ENCODE measurements at places on chromosomes 2 and 18. TPM values are rescaled to one million over a fixed set of nuclear protein-coding genes. Genes with fewer than 3 reads are reported as not detected.

DNA sequence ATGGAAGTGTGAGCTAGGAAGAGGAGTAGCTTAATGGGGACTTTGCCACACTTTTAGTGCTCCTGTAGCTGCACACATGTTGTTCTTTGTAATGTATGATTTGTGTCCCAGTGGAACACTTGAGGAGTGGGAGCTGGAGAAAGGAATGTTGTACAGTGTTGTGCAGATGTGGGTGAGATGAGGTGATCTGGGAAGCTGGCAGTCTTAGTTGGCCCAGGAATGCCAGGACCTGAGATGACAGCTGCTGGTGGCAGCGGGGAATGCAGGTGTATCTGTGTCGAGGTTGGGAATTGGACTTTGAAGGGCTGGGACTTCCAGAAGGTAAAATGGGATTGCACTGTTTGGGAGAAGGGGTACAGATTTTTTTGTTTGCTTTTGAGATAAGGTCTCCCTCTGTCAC, 23.6 kb downstream of the NEDD4L start:
- no peaks in the 10 kb centered on the region for H3K4me1 ChIP-seq
- H3K27ac ChIP-seq = no peak overlapping the region
- no peak for DNase-seq
- peaks cover 30% of the 10 kb centered on the region for H3K27me3 ChIP-seq
- H3K36me3 ChIP-seq = no peaks in the 10 kb centered on the region

OTOS gene
- total RNA-seq = not detected

GBX2 gene
- total RNA-seq = not detected

CRYGD gene
- total RNA-seq = not detected

- no peaks in the 10 kb centered on the region for H3K27me3 ChIP-seq
- no peaks in the 10 kb centered on the region for H3K36me3 ChIP-seq
- DNase-seq = no peak
- no peaks in the 10 kb centered on the region for H3K4me1 ChIP-seq
Measured at GRCh38 chr2:137566387-137566786, 397.9 kb upstream of the HNMT start.

Data from HFFc6 (cell line).